ACHN (cell line): ENCODE measurements at places on chromosomes 5 and 9.
A peak's percentile ranks its signal among the peaks of the same experiment; 100 is the strongest.

DNA sequence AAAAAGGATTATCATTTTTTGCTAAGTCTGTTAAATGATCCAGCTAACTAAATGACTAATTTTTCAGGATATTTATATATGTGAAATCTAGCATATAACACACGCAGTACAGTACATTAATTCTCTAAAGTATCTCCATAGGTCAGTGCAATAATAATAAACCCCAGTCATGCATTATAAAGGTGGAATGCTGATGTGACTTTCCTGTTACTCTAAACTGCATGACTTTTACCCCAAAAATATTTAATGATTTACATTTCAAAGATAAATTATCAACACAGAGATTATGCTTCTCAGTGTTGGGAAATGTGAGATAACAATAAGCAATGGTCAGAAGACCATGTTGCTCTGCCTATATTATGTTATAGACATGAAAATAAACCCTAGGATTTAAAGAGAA, 34.1 kb upstream of the PAM start:
- DNase-seq = no peak

DNA sequence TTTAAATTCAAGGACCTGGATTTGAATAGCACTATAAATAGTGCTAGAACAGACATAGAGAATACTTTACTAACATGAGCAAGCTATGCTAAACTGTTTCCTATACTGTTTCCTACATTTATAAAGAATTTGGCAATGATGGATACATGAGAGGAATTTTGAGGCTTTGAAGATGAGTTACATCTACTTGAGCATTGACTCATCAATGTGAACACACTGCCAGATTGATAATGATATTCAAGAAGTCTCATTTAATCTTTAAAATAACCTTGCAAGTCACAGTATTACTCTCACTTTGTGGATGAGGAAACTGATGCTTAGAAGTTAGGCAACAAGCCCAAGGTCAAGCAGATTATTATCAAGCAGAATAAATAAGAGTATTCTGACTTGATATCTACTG, 281.9 kb downstream of the DNAH5 start:
- DNase-seq = no peak

- DNase-seq = no peak
Measured at GRCh38 chr5:36138900-36139683, 12.6 kb downstream of the LMBRD2 start.

DNA sequence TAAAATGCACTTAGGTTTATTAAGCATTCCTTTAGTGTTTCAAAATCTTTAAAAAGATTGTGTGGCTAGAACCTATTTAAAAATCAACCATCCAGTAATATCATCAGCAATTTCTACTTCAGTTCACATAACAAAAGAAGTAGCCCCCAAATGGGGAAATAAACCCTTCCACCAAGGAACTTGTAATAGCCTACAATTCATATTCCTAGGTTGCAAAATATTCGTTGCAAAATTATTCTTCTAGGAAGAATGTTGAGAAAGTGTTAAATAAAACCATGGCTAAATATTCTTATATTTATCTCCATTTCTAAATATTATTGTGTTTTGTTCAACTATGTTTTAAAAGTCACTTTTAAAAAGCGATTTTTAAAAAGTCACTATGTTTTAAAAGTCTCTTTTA, 177.9 kb upstream of the PRLR start:
- DNase-seq = no peak

- DNase-seq = no peak
Measured at GRCh38 chr9:5231212-5231611, at the start of gene INSL4. INSL4 (plus strand) TSS chr9:5231419; CDS start chr9:5231524, 105 bp downstream.

DNA sequence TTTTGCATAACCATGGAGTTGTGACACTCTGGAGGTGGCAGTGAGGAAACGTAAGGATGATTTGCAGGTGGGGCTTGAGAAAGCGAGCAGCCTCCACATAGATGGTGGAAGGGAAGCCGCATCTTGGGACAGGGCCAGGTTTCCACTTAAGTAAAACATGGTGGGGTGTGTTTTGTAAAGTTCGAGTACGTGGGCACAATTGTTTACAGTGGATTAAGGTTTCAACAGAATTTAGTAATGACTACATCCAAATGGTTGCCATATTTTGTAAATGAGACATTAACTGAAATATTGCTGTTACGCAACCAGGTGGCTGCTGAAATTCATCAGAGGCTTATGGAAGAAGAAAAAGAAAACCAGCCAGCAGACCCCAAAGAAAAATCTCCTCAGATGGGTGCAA, 85.4 kb upstream of the IL7R start:
- DNase-seq = no peak

GRCh38 chr5:61332851-61333320, 828 bp downstream of the ZSWIM6 start:
- DNase-seq = peak; percentile 57

GRCh38 chr9:136010615-136011361, 49.6 kb upstream of the UBAC1 start:
- no peak for DNase-seq

DNA sequence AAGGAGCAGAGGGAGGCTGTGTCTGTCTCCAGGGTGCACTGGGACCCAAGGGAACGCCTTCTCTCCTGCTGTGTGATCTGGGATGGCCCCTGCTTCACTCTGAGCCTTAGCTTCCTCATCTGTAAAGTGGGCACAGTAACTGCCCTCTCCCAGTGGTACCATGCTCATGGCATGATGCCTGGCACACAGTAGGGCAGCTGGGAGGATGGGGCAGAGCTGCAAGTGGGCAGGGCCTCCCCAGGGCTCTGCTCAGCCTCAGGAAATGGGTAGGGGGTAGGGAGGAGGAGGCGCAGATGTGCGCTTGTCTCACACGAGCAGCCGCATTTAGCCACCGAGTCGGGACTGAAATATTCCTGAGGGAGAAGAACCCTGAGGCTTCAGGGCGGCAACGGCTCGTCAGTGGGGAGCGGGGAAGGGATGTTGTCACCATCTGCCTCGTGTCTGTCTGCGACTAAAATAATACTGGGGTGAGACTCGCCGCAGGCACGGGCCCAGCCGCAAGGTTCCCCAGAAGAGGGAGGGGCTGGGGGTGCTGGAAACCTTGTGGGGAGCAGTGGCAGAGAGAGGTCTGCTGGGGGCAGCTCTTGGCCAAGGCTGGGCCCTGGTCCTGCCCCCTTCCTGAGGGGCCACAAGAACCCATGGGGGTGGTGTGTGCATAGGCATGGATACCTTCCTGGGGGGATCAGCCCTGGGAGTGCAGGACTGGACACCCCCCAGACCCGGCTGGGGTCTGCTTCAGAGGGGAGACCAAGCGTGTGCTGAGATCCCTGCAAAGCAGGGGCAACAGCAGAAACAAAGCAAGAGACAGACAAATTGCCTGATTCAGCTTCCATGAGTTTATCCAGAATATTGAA, 55.2 kb upstream of the PSD2 start:
- DNase-seq = no peak

- no peak for DNase-seq
Measured at GRCh38 chr5:31382051-31382878, 149.6 kb downstream of the DROSHA start.

- DNase-seq = no peak
Measured at GRCh38 chr9:104794070-104794469, 30.1 kb downstream of the NIPSNAP3B start.

DNA sequence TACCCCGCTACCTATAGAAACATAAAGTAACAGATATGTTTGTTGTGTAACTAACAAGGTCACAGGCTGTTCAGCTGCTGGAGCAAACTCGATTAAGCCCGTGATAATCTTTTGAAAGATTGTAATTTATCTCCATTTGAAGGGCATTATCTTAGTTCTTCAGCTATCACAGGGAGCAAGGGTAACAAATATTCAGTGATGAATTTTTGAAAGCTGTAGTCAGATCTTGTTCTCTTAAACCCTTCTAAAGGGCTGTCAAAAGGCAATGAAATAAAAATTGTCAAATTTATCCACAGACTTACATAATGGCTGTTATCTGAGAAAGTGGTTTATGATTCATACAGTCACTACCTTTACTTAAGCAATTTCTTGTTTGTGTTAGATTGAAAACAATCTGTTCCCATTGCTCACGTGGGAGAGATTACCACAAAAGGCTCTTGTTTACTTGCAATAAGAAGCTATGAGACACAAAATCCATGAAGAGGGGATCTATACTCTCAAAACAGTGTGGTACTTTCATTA, 78.3 kb upstream of the ZNF608 start:
- no peak for DNase-seq
